ENCODE measurements at places on chromosomes 3 and 15.

DNA sequence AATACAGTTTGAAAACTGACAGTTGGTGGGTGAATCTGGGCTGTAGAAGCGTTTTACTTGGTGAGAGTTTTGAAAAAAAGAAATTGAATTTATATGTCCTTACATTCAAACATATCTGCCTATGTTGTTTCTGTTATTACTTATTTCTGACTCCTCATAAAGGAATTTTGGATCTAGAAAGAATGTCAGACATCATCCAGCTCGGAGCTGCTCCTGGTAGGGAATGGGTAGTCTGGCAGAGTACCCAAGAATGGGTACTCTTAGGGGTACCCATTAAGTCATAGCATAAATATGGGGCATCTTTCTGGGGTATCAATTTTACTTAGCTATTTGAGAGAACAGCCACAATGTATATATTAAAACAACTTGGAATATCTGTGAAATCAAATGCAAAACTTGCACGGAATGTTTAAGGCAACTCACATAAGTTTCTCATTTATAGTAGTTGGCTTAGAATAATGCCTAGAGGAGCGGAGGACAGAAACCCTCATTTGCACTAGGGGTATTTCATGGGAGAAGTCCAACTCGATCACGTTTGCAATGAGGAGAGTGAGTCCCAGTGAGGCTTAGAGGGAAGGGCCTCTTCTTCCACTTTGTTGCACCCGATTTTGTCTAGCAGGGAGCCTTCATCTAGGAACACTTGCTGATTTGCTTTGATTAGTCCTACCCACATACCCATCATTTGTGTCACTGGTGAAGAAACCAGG is 2.4 kb upstream of the LARP6 start:
- DNase-seq, result no peak

- no peak for DNase-seq
Observed at GRCh38 chr3:190619761-190620160, 105.9 kb downstream of the IL1RAP start.

GRCh38 chr3:167798443-167798842 is 62.9 kb downstream of the SERPINI1 start:
- DNase-seq, result no peak

DNA sequence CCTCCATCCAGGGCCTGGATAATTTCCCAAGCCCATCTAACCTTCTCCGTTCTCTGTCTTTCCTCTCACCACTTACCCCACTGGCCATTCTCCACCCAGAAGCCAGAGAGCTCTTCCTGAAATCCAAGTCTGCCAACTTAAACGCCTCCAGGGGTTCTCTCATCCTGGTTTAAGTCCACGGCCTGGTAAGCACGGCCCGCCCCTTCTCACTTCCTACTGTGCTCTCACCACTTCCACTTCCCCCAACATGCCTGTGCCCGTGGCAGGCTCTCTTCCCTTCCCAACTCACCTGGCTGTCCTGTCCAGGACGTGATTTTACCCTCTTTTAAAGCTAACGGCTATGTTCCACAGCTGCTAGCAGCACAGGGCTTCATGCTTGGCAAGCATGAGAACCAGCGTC is 1.7 kb upstream of the CX3CR1 start:
- DNase-seq, result no peak

DNA sequence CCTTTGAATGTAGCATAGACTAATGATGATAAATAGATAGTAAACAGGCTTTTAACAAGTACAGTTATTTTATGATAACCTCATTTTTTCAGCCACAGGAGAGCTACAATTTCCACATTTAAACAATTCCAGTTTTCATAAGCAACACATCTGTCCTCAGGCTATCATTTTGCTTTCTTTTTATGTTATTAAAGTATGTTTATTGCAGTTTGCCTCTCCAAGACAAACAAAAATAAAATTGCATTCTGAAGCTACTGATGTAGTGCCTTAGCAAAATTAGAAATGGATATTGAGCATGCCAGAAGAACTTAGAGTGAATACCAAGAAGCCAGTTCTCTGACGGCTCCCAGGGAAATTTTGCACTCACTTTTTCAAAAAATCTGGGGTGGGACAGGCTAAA is 140.6 kb upstream of the ABHD17C start:
- no peak for DNase-seq

All from bone marrow (tissue), 2 donors.